ENCODE measurements at places on chromosomes 4 and X.

- no peak overlapping the region for H3K27ac ChIP-seq
- DNase-seq: no peak
- no peak overlapping the region for H3K4me3 ChIP-seq
- H3K36me3 ChIP-seq: no peaks in the 10 kb centered on the region
Measured at GRCh38 chr4:27173280-27173679, 312.6 kb downstream of the STIM2 start.

GRCh38 chrX:53347948-53348347 is 66.6 kb upstream of the IQSEC2 start:
- H3K27me3 ChIP-seq: no peaks in the 10 kb centered on the region
- no peaks in the 10 kb centered on the region for H3K4me1 ChIP-seq
- H3K36me3 ChIP-seq: no peaks in the 10 kb centered on the region
- no peak for DNase-seq
- H3K27ac ChIP-seq: no peak overlapping the region

DNA sequence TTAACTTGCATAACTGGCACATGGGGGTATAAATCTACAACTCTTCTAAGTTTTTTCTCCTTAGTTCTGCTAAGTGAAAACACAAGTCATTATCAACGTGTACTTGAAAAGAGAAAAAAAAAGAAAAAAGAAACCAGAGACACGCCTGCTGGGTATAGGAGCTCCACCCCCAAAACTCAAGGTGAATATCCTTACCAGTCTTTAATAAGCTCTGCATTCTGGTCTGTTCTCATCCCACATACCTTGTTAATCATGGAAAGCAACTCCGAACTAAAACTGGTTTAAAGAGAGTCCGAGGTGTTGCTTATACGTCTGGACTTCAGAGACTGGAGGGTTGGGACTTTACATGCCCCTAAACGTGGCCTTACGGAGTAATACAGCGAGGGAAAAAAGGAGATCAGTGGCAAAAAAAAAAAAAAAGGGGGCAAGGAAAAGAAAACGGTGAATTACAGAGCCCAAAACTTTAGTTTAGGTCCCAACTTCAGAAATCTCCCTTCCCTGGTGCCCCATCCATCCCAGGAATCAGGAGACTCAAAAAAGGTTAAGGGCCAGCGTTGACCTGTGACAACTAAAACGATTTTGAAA is 1.0 kb downstream of the PGRMC2 start:
- no peaks in the 10 kb centered on the region for H3K36me3 ChIP-seq
- H3K27ac ChIP-seq: peak overlapping the region; percentile 97
- H3K4me3 ChIP-seq: peak overlapping the region; percentile 94
- H3K27me3 ChIP-seq: no peaks in the 10 kb centered on the region
- H3K4me1 ChIP-seq: peaks cover 33% of the 10 kb centered on the region
- peak; percentile 80 for DNase-seq

DNA sequence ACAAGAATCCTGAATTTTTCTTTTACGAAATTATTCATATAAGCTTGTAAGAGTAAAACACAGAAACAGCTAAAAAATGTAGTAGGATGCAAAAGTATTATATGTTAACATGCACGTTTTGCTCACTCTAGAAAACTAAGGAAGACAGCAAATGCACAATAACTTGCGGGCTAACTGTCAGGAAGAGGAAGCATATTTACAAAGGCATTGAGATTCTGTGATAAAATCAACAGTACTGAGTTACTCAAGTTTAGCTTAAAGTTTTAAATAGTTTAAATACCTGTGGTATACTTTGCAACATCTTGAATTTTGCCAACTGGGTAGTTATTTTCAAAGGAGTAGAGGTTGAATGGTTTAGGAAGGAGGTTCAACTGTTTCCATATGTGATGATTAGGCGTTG is 37.0 kb downstream of the SH2D1A start:
- no peak overlapping the region for H3K27ac ChIP-seq
- no peak overlapping the region for H3K4me3 ChIP-seq
- no peak for DNase-seq
- H3K27me3 ChIP-seq: no peaks in the 10 kb centered on the region
- no peaks in the 10 kb centered on the region for H3K4me1 ChIP-seq

GRCh38 chr4:70839589-70840093 is at the start of gene GRSF1:
Gene GRSF1, minus strand, starts transcription at chr4:70839890. Its CDS starts 63 bp downstream, at chr4:70839827.
- H3K27me3 ChIP-seq: no peaks in the 10 kb centered on the region
- H3K27ac ChIP-seq: peak within 1 kb of the TSS; percentile 95
- H3K36me3 ChIP-seq: peaks cover 13% of the 10 kb centered on the region
- DNase-seq: peak; percentile 97
- peak within 1 kb of the TSS; percentile 78 for H3K4me3 ChIP-seq

Measured in stomach (tissue), 19 donors.